ENCODE measurements at places on chromosomes 4 and X. TPM values are rescaled to one million over a fixed set of nuclear protein-coding genes. Genes with fewer than 3 reads are reported as not detected.

The FAM9C gene
- not detected for polyA plus RNA-seq

The MND1 gene
- polyA plus RNA-seq, result not detected

The MAOA gene
- polyA plus RNA-seq, result 348 TPM

The PRICKLE3 gene
- polyA plus RNA-seq, result 3.6 TPM

The YIPF6 gene
- 6.2 TPM for polyA plus RNA-seq

All from small intestine (tissue), 16 donors.